ENCODE measurements at places on chromosomes 6 and 20.
A peak's percentile ranks its signal among the peaks of the same experiment; 100 is the strongest.

DNA sequence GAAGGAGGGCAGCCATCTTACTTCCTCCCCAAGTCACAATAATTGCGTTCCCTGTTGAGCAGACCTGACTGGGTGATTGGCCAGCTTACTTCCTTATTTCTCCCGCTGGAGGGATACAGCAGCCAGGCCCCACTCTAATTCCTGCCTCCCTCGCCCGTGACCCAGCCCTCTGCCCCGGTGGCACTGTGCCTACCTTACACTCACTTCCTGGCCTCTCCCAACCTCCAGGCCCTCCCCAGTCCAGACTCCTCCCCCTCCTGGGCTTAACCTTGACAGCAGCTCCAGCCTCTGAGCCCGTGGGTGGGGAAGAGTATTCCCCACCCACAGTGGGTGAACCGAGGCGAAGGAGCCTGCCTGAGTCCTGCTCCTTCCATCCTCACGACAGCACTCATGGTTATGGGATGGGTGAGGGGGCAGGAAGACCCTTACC is 3.0 kb downstream of the BAK1 start:
- DNase-seq, result peak; percentile 42

DNA sequence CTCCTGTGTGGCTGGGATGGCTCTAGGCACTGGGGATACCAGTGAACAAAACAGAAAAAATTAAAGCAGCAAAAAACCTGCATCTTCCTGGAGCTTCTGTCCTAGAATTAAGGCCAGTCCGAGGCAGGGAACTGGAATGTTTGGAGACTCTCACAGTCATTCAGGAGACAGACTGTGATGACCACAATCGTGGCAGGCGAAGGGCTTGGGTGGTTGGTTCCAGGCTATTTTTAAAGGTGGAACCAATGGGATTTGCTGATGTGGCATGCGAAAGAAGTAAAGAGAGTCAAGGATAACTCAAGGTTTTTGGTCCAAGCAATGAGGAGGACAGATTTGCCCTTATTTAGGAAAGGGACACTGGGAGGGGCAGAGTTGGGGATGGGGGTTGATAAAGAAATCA is 66.9 kb downstream of the SULF2 start:
- no peak for DNase-seq

DNA sequence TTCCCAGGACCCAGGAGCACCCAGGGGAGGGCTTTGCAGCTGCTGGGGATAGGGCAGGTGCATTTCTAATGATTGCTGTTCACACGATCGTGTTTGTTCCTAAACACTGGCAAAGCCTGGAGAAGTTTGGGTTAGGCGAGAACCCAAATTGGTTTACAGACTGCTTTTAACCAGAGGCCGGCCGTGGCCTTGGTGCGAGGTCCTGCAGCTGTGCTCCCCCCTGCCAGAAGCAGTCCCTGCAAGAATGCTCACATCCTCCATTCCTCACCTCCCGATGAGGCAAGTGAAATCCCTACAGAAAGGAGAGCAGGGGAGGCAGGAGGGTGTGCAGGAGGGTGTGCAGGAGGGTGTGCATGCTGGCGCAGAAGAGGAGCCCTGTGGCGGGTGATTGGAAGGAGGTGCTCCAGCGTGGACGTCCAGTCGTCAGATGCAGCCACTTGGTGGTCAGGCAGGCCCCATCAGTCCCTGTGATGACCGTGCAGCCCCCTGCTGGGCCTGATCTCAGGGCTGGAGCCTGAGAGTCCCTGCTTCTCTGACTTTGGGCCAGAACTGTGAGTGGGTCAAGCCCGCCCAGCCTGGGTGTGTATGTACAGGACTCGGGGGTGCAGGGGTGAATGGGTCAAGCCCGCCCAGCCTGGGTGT is 55.7 kb upstream of the FRMD1 start:
- no peak for DNase-seq

DNA sequence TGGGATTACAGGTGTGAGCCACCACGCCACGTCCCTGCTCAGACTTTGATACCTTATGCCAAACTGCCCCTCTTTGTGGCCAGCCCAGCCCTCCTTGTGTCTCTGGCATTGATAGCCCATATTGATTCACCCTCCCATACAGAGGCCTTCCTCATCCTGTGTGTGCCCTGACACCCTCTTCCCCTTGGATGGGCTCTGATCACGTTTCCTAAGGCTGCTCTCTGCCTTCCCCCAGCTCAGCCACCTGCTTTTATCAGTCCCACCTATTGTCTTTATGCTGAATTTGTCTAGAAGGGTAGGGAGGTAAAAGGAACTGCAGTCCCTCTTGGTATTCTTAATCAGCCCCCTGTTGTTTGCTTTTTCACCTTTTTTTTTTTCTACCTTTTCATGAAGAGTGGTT is 95.9 kb downstream of the CDKAL1 start:
- no peak for DNase-seq

DNA sequence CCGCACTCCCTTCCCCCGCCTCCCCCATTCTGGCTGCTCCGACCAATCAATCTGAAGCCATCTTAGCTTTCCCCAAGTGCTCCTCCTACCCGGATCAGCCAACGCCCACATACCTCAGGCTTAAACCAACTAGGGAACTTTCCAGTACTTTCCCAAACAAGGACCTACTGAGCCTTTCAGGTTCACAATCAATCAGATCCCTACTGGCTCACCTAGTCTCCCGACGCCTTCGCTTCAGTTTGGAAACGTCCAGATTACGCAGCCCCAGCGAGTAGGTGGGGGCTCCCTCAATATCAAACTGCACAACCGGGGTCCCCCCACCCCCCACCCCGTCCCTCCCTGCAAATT is 432 bp downstream of the HSPA1L start:
- DNase-seq, result peak; percentile 78

GRCh38 chr20:38730989-38731737 is 6.9 kb downstream of the SLC32A1 start:
- DNase-seq, result peak; percentile 79

DNA sequence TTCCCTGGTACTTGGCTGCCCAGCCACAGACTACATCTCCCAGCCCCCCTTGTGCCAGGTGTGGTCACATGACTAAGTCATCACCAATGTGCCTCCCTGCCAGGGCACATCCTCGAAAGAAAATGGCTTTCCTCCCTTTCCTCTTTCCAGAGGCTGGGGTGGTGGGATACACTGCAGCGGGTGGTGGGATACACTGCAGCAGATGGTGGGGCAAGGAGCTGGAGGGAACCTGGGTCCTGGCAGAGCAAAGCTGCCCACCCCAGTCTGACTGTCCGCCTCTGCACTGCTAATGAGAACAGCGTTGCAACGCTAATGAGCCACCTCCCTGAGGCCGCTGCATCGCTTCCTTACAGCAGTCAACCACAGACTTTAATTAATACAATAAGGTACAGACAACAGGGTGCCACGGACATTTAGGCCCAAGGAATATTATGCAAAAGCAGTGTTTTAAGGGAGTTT is 125.3 kb downstream of the PREX1 start:
- DNase-seq, result no peak

- peak; percentile 39 for DNase-seq
Observed at GRCh38 chr6:25137480-25137879, 141.7 kb upstream of the CARMIL1 start.

DNA sequence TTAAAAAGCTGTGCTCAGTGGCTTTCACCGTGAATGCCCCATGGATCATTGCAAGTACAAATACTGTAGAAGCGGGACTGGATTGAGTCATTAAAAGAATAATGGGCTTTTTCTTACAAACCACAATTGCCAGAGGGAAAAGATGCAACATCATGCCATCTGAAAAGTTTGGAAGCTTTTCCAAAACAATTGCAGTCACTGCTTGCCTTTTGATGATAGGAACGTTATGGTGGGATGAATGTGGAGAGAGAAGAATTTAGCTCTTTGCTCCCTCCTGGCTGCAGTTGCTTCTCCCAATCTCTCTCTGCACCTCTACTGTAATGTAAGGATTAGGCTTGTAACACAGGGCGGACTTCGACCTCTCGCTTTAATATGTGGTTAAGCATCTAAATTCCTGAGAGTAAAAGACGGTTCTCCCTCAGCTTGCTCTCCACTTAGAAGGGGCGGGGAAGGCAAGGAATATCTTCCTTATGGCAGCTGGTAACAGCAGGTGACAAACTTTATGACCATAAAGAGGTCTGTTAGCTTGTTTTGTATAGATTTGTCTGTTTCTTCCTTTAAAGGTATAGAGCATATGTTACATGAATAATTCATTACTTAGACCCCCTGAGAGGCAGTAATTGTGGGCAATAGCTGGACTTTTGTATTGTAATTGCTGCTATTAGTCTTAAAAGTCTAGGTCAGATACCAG is 376.1 kb downstream of the UTRN start:
- DNase-seq, result no peak

DNA sequence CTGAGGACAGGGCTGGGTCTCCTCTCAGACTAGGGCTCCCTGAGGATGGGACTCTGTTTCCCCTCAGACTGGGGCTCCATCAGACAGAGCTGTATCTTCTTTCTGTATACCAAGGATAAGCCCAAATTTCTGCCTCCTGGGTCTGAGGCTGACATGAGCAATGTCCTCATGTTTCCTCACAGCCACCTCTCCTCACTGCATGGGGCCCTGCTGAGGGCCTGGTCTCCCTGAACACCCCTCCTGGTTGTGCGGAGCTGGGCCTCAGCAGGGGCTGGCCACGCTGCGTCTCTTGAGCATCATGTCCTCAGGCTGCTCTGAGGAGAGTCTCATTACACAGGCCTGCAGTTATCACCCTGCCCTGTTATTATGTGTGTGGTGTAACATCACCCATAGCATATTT is 144.6 kb downstream of the LRFN2 start:
- DNase-seq, result no peak

DNA sequence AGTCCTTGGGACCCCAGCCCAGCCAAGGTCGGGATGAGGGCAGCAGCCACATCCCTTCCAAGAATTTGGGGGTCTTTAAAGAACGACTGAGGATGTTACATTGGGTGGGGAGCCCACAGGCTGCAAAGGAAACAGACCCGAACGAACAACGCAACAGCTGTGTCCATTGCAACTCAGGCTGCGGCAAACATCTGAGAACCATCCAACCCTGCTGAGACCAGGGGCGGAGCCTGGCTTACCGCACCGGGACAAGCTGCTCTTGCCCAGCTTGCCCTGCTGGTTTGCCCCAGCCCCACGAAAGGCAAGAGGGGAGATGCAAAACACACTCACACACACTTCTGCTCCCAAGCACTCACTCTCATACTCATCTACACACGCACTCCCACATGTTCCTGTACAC is 21.5 kb upstream of the TAF4 start:
- no peak for DNase-seq

DNA sequence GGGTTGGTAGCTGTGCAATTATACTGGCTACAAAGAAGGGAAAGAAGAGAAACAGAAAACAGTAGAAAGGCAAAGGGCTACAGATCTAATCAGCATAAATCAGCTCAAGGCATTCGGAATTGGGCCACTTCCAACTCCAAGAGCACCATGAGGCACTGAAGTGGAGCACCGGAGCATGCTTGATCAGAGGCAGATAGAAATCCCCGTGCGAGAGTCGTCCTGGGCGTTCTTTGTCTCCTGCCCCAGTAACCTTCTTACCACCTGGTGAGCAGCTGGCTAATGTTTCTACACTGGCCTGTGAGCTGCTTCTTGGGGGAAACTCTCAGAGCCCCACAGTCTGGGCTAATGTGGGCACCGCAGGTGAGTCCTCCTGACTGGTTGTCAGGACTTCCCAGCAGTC is 16.7 kb downstream of the NEDD9 start:
- DNase-seq, result no peak

- DNase-seq, result no peak
Observed at GRCh38 chr20:61380545-61380915, 128.5 kb downstream of the CDH4 start.

DNA sequence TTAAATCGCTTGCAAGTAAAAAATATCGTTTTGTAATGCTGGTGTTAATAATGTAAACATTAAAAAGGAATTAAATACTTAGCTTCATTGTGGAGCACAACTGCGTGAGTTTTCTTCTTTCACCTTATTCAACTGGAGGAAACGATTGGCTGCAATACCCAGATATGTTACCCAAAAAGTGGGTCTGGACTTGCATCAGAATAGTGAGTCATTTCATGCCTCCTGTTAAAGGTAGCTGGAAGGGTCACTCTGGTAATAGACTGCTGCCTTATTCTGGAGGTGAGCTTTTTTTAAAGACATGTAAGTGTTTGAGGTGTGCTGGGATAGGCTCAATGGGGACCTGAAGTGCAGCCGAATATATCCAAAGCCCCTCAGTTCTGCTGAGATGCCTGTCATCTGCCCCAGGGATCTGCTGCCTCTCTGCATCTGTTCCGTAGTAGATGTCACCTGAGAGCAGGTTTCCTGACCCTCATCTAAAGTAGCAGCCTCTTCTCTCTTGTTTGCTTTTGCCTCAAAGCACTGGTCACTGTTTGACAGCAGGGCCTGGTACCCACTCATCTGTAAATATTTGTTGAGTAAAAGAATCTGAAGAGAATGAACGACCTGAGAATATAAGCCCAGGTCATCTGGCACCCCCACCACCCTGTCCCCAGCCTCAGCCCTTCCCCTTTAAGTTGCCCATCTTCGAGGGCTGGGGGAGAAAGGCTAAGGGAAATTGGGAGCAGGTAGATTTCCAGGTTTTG is 5.6 kb upstream of the UQCC2 start:
- DNase-seq, result no peak

DNA sequence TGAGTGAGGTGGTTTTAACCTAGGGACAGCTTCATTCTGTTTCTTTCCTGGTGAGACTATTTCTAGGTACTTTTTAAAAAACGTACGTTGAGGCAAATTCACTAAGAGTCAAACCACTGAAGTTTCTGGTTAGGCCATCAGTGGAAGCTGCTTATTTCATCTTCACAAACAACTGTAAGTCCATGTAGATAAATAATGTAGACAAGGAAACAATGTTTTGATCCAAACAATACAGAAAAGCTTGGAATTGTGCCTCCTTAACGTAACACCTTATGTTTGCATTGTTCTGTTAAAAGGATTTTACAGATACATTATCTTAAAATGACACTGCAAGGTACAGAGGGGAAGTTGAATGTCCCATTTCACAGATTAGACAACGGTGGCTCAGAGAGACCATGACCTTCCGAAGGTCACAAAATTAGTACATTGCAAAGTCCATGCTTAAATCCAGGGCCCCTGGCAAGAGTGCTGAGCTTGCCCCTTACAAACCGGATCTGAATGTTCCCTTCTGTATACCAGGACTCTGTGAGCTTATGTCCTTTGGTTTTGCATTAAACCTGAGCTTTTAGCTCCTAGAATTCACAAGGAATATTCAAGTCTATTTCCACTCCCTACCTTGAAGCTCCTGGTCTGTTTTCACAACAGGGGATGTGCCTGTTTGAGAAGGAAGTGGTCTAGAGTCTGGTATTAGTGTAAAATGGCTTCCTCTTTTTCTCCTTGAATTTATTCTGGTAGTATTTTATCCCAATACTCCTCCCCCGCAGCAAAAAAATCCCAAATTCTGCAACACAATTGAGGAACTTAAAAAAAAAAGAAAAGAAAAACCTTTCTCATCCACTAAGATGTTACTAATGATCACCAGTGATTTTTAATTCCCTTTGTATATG is 28.9 kb upstream of the ZNF217 start:
- DNase-seq, result no peak

DNA sequence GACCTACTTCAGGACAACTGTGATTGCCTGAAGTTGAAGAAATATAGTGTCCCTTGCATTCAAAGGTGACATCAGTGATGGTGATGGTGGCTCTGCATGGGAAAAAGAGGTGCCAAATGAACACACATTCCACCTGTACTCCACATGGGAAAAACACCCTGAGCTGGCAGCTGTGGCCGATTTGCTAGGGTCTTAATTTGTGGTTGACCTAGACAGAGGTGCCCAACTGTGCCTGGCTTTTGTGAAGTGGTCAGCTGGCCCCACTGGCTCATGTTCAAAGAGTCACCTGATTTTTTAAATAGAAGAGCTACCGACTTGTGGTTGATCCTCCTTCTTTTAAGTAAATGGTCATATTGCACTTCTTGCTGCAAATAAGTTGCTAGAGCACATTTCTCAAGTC is 7.6 kb upstream of the GCNT2 start:
- no peak for DNase-seq

Data from CD4-positive, alpha-beta T cell treated with Interleukin-10 for 1 hour (primary cell).